Stimulated activated CD8-positive, alpha-beta memory T cell treated with anti-CD3 and anti-CD28 coated beads, Interleukin-7, amount 100 ng/mL, for 24 hours (primary cell): ENCODE measurements at places on chromosomes 5 and 9.

GRCh38 chr9:28938981-28939380, 1365.7 kb upstream of the C9orf72 start:
- no peak for DNase-seq

- DNase-seq: no peak
Observed at GRCh38 chr5:166671811-166672210, 1619.6 kb upstream of the WWC1 start.

- no peak for DNase-seq
Observed at GRCh38 chr9:91564081-91564670, 140.5 kb upstream of the NFIL3 start.

DNA sequence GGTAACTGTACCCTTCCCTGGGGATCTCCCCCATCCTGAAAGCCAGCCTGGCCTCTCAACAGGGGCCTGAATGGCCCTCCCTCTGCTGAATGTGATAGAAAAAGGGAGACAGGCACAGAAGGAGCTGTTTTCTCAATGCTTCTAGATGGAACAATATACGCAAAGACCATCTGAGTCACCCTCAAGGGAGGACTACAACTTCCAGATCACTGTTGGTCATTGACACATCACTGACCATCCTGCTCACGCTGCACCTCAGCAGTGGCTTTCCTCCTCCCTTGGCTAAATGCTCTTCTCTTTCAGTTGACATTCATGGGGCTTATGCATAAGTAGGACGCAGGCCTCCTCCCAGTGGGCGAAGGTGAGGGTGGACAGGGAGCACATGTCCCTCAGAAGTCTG, 112.2 kb upstream of the SHB start:
- DNase-seq: no peak

DNA sequence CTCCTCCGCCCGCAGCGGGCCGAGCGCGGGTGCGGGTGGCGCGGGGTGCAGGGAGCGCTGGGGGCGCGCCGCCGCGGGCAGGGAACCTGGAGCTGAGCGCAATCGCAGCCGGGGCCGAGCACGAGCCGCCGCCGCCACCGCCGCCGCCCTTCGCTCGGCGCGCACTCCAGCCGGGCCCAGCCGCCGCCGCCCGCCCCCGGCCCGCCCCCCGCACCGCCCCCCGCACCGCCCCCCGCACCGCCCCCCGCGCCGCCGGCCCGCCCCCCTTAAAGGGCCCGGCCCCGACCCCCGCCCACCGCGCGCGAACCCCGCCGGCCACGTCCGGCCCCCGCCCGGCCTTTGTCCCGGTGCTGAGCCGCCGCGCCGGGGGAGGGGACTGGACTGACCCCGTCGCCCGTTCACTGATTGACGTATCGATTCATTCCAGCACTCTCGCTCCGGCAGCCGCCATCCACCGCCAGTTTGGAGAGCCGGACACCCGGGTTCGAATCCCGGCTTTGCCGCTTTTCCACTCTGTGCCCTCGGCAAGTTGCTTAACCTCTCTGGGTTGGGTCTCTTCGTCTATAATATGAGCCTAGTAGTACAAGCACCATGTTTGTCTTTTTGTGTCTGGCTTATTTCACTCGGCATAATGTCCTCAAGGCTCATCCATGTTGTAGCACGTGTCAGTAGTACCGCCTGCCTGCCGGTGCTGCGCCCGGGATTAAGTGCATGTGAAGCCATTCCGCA, at the start of gene SH3PXD2B:
SH3PXD2B (minus strand) TSS at position 168 of the 729 bp plus-strand sequence. CDS start 173 bp downstream, outside the sequence.
- DNase-seq: no peak

GRCh38 chr5:86977190-86977589, 290.5 kb upstream of the RASA1 start:
- DNase-seq: no peak

DNA sequence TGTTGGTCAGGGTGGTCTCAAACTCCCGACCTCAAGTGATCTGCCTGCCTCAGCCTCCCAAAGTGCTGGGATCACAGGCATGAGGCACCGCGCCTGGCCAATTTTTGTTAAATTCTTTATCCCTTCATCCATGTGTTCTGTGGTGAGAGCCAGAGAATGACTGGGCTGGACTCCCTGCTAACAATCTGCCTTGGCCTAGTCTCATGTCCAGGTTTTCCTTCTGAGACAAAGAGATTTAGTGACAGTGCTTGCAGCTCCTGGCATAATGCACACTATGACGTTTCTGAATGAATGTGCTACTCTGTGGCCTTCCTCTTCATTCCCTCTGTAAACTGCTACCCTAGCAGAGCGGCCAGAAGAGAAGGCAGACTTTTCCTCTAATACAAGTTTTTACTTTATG, 79.3 kb downstream of the FOXD1 start:
- DNase-seq: no peak

DNA sequence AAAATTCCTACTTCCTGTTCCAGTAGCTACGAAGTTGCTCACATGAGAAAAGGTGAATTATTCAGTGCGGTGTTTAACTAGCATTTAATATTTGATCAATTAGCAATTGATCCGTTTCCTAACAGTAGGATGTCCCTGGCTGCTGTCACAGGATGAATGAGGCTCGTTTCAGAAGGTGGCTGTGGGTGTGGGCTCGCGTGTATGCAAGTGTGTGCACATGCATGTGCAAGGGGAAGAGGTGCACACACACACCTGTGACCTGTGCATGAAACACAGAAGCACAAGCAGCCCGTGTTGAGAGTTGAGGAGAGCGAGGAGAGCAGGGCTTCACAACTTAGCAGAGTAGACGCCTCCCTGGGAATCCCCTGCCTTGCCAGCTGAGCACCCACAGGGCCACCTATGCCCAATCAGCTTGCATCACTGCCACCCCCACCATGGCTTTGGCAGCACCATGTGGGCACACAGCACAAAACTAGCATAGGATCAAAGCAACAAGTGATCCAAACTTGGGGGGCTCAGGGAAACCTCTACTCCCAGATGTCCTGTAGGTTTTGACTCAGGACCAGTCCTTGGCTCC, 107.2 kb downstream of the C5orf15 start:
- DNase-seq: no peak

DNA sequence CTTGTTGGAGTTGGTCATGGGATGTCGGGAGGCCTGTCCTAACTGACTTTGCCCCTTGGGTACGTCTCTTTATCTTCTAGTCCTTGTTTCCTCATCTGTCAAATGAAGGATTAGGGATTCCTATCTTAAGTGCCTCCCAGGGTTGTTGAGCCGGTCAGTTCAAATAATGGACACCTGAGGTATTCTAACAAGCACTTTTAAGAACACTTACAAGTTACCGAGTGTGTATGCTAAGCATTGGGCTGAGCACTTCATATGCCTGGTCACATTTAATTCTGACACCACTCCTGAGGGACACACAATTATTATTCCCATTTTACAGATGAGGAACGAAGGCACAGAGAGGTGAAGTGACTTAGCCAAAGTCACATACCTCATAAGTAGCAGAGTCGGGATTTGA, 37.1 kb downstream of the CAMK2A start:
- no peak for DNase-seq
